PC-3 (cell line): ENCODE measurements at places on chromosomes 5 and 9.
A peak's percentile ranks its signal among the peaks of the same experiment; 100 is the strongest.

GRCh38 chr5:125034331-125034730 lies 287.9 kb upstream of the ZNF608 start:
- no peak for DNase-seq

- DNase-seq = peak; percentile 77
Observed at GRCh38 chr9:27726244-27727081, 153.2 kb upstream of the C9orf72 start.

- no peak for DNase-seq
Observed at GRCh38 chr9:83459830-83460229, 78.4 kb downstream of the FRMD3 start.

DNA sequence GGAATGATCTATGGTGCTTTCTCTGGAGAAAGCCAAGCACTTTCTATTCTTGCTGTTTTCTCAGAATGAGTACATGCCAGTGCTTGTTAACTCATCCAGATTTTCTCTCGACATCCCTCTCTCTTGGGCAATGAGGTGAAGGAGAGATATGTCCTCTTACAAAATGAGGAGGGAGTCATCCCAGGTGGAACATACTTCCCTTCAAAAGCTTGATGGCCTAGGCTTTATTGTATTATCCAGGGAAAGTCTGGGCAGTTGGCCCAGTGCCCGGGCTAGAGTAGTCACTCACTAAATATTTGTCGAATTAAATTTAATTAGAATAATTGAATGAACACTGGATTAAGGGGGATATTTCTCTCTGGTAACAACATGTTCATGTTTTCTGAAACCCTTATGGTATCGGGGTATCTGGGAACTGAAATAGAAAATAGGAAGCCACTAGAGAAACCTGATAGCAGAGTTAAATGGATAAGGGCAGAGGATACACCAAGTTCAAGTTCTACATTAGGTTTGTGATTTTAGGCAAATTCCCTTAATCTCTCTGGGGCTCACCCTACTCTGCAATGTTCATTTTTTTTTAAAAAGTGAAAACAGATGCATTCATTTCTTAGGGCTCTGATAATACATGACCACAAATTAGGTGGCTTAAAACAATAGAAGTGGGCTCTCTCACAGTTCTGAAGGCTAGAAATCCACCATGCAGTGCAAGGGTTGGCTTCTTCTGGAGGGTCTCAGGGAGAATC lies 99.6 kb downstream of the LIFR start:
- peak; percentile 40 for DNase-seq
